ENCODE measurements at places on chromosomes 2 and 18. TPM values are rescaled to one million over a fixed set of nuclear protein-coding genes. Genes with fewer than 3 reads are reported as not detected.

- no peak for DNase-seq
These were observed 43.6 kb downstream of the MDH1 start for GRCh38 chr2:63632382-63632781.

DNA sequence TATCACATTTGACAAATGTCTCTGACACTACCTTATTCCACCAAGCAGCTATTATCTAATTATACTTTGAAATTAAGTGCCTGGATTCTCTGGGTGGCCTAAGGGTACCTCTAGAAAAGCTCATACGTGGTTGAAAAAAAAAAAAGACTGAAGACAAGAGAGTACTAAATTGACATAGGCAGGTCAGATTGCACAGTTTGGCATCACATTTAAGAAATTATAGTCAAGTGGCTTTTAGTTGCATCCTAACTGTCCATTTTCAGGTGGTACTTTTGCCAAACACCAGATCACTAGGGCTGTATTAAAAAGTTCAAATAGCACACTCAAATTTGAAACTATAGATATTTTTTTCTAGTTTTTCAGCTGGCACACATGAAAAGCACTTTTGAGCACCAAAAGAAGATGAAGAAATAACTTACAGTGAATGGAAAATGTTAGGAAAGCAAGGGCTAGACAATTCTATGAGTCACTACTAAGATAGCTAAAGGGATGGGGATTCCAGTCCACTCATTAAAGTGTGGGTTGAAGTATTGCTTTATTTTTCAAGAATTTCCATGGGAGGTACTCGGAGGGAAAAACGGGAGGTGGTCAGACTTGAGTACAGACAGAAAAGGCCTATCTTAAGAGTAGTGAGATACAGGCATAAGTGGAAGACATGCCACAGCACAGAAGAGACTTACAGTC, 106.5 kb upstream of the COL5A2 start:
- no peak for DNase-seq

The ASNSD1 gene
- total RNA-seq = 38.9 TPM

DNA sequence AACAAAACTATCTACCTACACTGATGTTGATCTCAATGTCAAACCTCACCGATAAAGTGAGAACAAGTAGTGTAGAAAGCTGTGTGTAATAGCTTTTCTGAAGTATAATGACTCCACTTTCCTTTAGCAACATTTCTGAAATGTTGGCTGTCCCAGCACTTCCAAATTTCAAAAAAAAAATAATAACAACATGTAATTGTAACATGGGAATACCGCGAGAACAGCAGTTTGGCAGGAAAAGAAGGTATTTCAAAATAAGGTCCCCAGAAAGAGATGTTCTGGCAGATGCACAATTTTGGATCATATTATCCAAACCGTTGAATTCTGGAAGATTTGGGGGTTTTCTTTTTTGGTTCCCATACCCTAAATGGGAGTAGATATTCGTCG, 352.0 kb downstream of the ARHGAP15 start:
- DNase-seq = no peak

GRCh38 chr2:5190023-5190422, 502.2 kb upstream of the SOX11 start:
- DNase-seq = no peak

The SOX11 gene
- not detected for total RNA-seq

- DNase-seq = no peak
These were observed 66.2 kb downstream of the MDH1 start for GRCh38 chr2:63654959-63655358.

GRCh38 chr2:83579507-83579906, 879.6 kb downstream of the SUCLG1 start:
- DNase-seq = no peak

The ANTXR1 gene
- total RNA-seq = not detected

The IMPA2 gene
- total RNA-seq = 2.5 TPM

GRCh38 chr2:55420439-55420725, 726 bp upstream of the CCDC88A start:
- DNase-seq = no peak

The ADCY3 gene
- total RNA-seq = 28.1 TPM

- no peak for DNase-seq
These were observed 148.5 kb upstream of the CBLN2 start for GRCh38 chr18:72692595-72692994.

The C1QL2 gene
- not detected for total RNA-seq

DNA sequence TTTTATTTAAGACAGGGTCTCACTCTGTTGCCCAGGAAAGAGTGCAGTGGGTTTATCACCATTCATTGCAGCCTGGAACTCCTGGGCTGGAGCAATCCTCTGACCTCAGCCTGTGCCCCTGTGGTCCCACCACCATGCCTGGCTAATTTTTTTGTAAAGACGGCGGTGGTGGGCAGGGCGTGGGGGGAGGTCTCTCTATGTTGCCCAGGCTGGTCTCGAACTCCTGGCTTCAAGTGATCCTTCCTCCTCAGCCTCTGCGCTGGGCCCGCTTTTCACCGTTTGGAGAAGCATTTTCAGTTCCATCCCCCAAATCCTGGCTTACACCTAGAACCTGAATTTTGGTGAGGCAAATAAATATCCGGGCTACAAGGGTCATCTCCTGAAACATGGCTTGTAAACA, 1.4 kb upstream of the ATP5F1A start:
- DNase-seq = no peak

DNA sequence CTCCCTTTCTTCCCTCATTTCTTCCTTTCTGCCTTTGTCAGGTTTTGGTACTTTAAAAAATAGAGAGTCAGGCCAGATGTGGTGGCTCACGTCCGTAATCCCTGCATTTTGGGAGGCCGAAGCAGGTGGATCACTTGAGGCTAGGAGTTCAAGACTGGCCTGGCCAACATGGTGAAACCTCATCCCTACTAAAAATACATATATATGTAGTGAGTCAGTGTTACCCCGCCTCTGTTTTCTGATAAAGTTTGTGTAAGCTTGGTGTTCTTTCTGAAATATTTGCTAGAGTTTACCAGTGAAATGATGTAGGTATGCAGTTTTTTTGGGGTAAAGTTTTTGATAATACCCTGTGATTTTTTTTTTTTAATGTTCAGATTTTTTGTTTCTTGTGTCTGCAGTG, 58.8 kb downstream of the DGKD start:
- DNase-seq = no peak

- DNase-seq = no peak
These were observed 250.8 kb downstream of the LRRTM1 start for GRCh38 chr2:80053522-80054345.

The USP14 gene
- total RNA-seq = 56.2 TPM

- no peak for DNase-seq
These were observed 658.7 kb upstream of the LINC00305 start for GRCh38 chr18:64807560-64807959.

The SPATA3 gene
- total RNA-seq = not detected

The OXER1 gene
- not detected for total RNA-seq

The ANKRD36 gene
- 60.5 TPM for total RNA-seq

DNA sequence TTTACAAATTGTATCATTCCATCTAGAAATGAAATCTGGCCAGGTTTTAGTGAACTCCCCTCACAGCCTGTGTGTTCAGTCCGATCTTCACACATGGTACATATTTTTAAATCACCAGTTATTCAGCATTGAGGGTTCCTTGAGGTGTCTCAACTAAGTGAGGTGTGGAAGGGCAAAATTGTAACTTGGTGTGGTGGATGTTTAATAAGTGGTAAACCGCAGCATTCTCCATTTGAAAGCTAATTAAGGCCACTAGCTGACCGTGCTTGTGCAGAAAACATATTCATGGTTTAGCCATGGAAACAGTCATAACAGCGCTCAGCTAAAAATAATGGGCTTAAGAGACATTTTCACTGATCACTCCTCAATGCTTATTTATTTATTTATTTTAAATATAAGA, 786.2 kb upstream of the FANCL start:
- DNase-seq = no peak

- DNase-seq = no peak
These were observed 25.3 kb downstream of the SCG2 start for GRCh38 chr2:223576873-223577272.

GRCh38 chr2:80311304-80311703, 6.8 kb upstream of the LRRTM1 start:
- no peak for DNase-seq

- DNase-seq = no peak
These were observed 38.0 kb downstream of the EMILIN2 start for GRCh38 chr18:2884706-2885285.

GRCh38 chr2:149536649-149537048, 50.9 kb downstream of the MMADHC start:
- DNase-seq = no peak

All from CD4-positive, alpha-beta T cell (primary cell).